ENCODE measurements at places on chromosomes 12 and 14. TPM values are rescaled to one million over a fixed set of nuclear protein-coding genes. Genes with fewer than 3 reads are reported as not detected.
A peak's percentile ranks its signal among the peaks of the same experiment; 100 is the strongest.

- no peak for DNase-seq
- peaks cover 15% of the 10 kb centered on the region for H3K36me3 ChIP-seq
- peaks cover 7% of the 10 kb centered on the region for H3K4me1 ChIP-seq
- peaks cover 4% of the 10 kb centered on the region for H3K27me3 ChIP-seq
- no peak overlapping the region for H3K27ac ChIP-seq
- H3K4me3 ChIP-seq, result no peak overlapping the region
These were observed 50.3 kb downstream of the LMO3 start for GRCh38 chr12:16555630-16556029.

DNA sequence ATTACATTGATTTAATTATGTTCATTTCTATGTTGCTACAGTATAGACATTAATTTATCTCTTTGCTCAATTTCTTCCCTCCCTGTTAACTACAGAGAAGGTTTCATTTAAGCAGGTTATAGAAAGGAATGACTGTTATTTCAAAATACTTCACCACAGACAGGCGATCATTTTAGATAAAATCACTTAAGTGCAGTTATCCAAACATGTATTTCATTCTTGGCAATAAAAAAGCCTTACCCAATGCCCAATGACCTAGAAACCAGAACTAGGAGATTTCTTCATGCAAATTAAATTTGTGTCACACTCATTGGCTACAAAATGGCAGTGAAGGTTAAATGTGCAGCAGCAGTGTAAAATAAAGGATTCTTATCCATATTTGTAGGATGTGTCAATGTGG lies 266.4 kb downstream of the KCNH5 start:
- H3K36me3 ChIP-seq, result peaks cover 5% of the 10 kb centered on the region
- no peaks in the 10 kb centered on the region for H3K27me3 ChIP-seq
- H3K4me1 ChIP-seq, result peaks cover 12% of the 10 kb centered on the region
- H3K27ac ChIP-seq, result no peak overlapping the region
- H3K4me3 ChIP-seq, result no peak overlapping the region

- peak; percentile 23 for DNase-seq
- peaks cover 91% of the 10 kb centered on the region for H3K27me3 ChIP-seq
- H3K36me3 ChIP-seq, result no peaks in the 10 kb centered on the region
- H3K27ac ChIP-seq, result no peak overlapping the region
- peaks cover 16% of the 10 kb centered on the region for H3K4me1 ChIP-seq
These were observed 2.9 kb downstream of the RFX4 start for GRCh38 chr12:106585521-106586277.

GRCh38 chr12:1313906-1314305 lies 280.5 kb downstream of the FBXL14 start:
- H3K36me3 ChIP-seq, result peaks cover 36% of the 10 kb centered on the region
- no peak for DNase-seq
- no peak overlapping the region for H3K4me3 ChIP-seq
- H3K4me1 ChIP-seq, result peaks cover 25% of the 10 kb centered on the region
- no peak overlapping the region for H3K27ac ChIP-seq
- H3K27me3 ChIP-seq, result no peaks in the 10 kb centered on the region

DNA sequence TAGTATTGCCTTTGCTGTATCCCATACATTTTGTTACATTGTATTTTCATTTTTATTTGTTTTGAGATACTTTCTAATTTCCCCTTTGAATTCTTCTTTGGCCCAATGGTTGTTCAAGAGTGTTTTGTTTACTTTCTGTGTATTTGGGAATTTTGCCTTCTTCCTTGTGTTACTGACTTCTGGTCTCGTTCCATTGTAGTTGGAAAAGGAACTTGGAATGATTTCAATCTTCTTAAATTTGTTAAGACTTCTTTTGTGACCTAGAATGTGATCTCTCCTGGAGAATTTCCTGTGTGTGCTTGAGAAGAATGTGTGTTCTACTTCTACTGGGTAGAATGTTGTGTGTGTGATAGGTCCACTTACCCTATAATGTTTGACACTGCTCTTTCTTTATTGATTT lies 304.4 kb upstream of the RTL1 start:
- H3K4me3 ChIP-seq, result no peak overlapping the region
- peaks cover 4% of the 10 kb centered on the region for H3K36me3 ChIP-seq
- no peak for DNase-seq
- no peaks in the 10 kb centered on the region for H3K4me1 ChIP-seq

DNA sequence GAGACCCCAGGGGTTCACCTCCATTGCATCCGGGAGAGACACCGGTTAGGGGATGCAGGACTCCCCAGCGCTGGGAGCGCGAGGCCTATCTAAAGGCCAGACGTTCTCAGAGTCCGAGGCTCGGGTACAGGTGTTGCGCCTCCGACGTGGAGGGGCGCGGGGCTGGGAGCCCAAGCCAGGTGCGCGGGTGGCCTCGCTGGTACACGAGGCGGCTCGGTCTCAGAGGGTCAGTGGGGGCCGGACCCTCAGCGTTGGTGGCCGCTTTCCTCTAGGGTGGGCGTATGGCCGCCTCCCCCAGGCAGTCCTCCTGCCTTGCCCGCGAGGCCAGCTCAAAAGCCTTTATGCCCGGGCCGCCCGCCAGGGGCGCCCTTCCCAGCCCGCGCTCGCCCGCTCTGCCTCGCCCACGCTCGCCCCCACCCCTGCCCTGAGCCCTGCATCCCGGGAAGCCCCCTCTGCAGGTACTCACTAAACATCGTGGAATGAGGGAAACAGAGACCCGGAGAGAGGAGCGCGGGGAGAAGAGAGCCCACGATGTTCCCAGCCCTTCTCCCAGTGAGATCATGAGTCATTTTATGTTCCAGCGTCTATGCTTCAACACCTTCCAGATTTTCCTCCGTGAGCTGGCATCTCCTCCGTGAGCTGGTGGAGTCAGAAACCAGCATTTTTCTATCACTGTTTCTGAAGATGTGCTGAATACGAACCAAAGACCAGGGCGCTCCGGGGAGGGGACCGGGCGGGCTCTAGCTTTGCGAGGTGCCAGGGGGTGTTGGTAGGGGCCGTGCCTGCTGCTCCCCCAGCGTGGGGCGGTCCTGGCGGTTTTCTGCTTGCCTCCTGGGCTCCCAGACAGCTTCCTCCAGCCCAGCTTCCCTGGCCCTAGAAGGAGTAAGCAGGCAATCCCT lies 73.8 kb downstream of the DIO3 start:
- no peak overlapping the region for H3K4me3 ChIP-seq
- H3K27ac ChIP-seq, result no peak overlapping the region
- H3K36me3 ChIP-seq, result no peaks in the 10 kb centered on the region
- no peak for DNase-seq
- H3K27me3 ChIP-seq, result no peaks in the 10 kb centered on the region

- H3K4me1 ChIP-seq, result peaks cover 9% of the 10 kb centered on the region
- DNase-seq, result no peak
- peaks cover 9% of the 10 kb centered on the region for H3K27me3 ChIP-seq
- H3K4me3 ChIP-seq, result no peak overlapping the region
- no peaks in the 10 kb centered on the region for H3K36me3 ChIP-seq
These were observed 1.7 kb upstream of the SELPLG start for GRCh38 chr12:108635201-108635996.

- no peak overlapping the region for H3K4me3 ChIP-seq
- no peaks in the 10 kb centered on the region for H3K36me3 ChIP-seq
- peaks cover 88% of the 10 kb centered on the region for H3K27me3 ChIP-seq
- H3K4me1 ChIP-seq, result no peaks in the 10 kb centered on the region
- no peak for DNase-seq
- H3K27ac ChIP-seq, result no peak overlapping the region
These were observed 2.6 kb upstream of the NOS1 start for GRCh38 chr12:117363953-117364486.

DNA sequence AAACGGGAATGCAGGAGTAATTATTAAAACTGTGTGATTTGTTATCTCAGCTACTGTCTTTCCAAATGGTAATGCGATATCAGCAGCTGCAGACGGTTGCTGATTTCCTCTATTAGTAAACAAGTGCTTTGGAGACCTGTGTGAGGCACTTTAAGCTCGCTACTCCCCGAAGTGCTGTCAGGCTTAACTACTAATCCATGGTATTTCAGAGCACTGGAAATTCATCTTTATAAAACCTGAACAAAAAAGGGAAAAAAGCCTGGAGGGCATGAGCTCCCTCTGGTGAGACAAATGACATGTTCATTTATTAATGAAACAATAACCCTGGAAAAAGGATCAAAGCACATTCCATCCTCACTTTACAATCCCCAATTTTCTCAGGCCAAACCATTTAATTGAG lies 143.6 kb upstream of the OTX2 start:
- no peak for DNase-seq
- no peak overlapping the region for H3K4me3 ChIP-seq
- H3K27ac ChIP-seq, result no peak overlapping the region
- peaks cover 13% of the 10 kb centered on the region for H3K4me1 ChIP-seq
- no peaks in the 10 kb centered on the region for H3K36me3 ChIP-seq

Gene SERPINA5
- 37.7 TPM for total RNA-seq

Gene FOXG1
- total RNA-seq, result 1.2 TPM

Gene CMA1
- not detected for total RNA-seq

Gene OASL
- total RNA-seq, result not detected

Gene SYT1
- 4.2 TPM for total RNA-seq

Gene TBC1D30
- total RNA-seq, result 3.0 TPM

Gene CHFR
- total RNA-seq, result 51.4 TPM

Data from progenitor cell of endocrine pancreas (in vitro differentiated cells).